ENCODE measurements at places on chromosomes 12 and 14.
A peak's percentile ranks its signal among the peaks of the same experiment; 100 is the strongest.

DNA sequence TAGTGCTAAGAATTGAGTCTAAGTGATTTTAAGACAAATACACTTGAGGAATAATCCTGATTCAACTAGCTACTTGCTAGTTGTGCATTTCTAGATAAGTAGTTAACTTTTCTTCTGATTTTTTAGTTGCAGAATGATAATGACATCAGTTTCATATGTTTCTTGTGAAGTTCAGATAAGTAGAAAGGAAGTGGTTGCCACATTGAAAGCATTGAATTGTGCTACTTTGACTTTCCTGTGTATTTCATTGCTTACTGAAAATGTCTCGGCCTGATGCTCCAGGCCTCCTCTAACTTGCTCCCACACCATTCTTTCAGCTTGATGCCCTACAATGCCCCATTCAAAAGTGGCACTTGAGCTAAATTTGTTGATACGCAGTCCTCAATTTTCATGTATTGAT is 980.0 kb downstream of the TMTC2 start:
- no peak for DNase-seq

- DNase-seq, result no peak
Measured at GRCh38 chr12:109738878-109739665, 25.4 kb downstream of the FAM222A start.

- DNase-seq, result no peak
Measured at GRCh38 chr12:42695490-42695995, 106.0 kb upstream of the PRICKLE1 start.

GRCh38 chr14:102320033-102320660 is 601 bp downstream of the ZNF839 start:
- DNase-seq, result peak; percentile 23

GRCh38 chr14:76500011-76500410 is 124.1 kb downstream of the ESRRB start:
- no peak for DNase-seq

DNA sequence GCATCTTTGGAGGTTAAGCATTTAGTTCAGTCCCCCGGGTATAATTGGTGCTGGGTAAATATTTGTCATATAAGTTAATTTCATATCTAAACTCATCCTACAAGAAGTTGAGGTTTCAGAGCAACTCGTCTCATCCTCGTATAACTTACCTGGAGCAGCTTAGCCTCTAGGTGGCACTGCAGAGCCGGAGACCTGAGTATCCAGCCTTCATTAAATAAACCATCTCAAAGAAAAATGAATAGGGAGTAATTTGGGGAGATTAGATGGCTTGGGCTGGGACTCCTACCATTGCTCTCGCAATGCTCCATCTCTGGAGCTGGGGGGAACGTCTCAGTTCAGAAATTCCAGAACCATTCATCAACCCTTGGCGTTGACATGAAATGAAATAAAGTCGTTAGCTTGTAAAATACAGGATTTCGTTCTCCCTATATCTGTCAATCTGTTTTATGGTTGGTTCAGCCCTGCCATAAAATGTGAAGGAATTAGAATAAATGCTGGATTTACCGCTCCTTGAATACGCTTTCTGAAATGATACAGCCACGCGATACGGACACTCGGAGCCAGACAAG is 122.9 kb upstream of the TMEM132D start:
- DNase-seq, result no peak

DNA sequence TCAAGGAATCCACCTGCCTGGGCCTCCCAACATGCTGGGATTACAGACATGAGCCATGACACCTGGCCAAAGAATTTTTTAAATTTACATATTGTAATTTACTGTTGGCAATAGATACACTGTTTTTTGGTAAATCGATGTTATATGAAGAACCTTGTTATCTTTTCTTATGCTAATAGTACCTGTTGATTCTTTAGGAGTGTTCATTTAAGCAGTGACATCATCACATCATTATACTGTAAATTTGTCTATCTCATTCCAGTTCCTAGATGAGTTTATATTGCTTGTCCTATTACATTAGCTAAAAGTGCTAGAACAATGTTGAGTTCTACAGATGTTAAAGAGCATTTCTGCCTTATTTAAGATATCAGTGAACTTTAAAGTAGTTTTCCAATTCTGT is 13.0 kb upstream of the TAS2R30 start:
- DNase-seq, result no peak

GRCh38 chr12:21695986-21696385 is 38.3 kb upstream of the LDHB start:
- DNase-seq, result no peak

- no peak for DNase-seq
Measured at GRCh38 chr14:104908303-104908702, 16.4 kb upstream of the PLD4 start.

DNA sequence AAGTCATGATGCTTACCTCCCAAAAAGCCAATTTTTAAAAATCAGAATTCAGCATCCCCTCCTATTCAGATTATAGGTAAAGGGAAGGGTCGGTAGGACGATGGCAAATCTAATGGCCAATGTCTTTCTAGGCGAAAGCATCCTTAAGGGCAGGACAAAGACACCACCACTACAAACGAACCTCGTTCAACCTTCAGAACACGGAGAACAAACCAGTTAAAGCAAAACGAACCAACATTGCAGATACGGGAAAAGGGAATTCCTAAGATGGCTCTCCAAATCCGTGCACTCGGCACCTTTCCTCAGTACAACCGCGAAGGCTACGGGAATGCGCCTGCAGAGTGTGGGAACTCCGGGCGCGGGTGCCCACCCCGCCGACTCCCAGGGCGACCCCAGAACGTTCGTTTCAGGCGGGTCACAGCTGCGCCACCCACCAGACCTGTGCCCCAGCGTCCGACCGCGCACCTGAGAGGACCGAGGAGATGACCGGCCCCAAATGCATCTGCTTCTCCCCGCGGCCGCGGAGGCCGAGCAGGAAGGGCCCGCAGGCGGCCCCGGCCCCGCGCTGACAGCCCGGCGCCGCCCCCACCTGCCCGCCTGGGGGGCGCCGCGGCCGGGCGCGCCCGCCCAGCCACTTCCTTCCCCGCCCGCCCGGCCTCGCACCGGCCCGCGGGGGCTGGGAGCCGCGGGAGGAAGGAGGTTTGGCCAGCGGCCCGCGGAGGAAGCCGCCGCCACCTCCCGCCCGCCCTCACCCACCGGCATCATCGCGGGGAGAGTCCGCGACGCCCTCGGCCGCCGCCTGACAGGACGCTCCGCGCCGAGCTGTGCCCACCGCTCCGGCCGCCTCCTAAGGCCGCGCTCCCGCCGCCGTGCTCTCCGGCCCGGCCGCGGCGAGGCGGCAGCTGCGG is 578 bp downstream of the PPP1R13B start:
- no peak for DNase-seq

- DNase-seq, result no peak
Measured at GRCh38 chr12:62190689-62191490, 69.3 kb upstream of the USP15 start.

- peak; percentile 76 for DNase-seq
Measured at GRCh38 chr14:102437997-102438915, 71.3 kb downstream of the ANKRD9 start.

Data from NCI-H446 (cell line).